ENCODE measurements at places on chromosomes 4 and X.

GRCh38 chr4:145186729-145187128 lies 6.3 kb upstream of the OTUD4 start:
- DNase-seq = no peak

GRCh38 chr4:83054928-83055327 lies 19.9 kb downstream of the COPS4 start:
- no peak for DNase-seq

DNA sequence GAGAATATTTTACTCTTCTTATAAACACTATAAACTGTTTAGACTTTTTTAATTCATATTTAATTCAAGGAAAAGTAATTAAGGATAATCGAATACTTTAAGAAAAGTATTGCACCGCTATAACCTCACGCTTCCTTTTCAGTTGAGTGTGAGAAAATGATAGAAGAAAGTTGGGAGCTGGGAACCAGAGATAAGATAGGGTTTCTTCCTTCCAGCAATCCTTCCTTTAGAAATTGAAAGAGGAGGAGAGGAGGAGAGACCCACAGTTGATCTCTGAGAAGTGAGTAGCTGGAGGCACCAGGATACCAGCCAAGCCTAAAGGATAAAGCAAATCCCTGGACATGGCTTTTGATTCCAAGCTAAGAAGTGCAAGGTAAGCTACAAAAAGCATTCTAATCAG lies 242.3 kb upstream of the NOCT start:
- no peak for DNase-seq

DNA sequence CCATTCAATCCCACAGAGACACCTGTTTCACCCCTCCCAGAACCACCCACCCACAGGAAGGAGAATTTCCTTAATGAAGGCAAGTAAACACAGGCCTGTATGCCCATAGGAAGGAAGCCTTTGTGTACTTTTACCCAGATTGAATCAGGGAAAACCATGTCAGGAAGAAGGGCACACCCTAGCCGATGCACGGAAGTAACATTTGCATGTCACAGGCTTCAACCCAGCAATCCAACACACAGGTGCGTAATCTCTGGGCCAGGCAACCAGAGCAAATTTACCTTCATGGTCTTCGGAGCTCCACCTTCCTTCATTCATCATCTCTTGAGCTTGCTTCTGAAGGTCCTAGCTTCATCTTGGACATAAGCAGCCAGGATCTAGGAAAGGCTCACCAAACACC lies 206.3 kb downstream of the SHROOM3 start:
- DNase-seq = no peak

GRCh38 chrX:12867685-12868084 lies 813 bp downstream of the TLR7 start:
- DNase-seq = no peak

Measured in keratinocyte (primary cell).